Hematopoietic multipotent progenitor cell treated with erythropoietin and hydrocortisone succinate and interleukin-3 and kit ligand, for 6 days (in vitro differentiated cells): ENCODE measurements at places on chromosomes 6 and 20.
A peak's percentile ranks its signal among the peaks of the same experiment; 100 is the strongest.

GRCh38 chr6:153328194-153328593, 197.1 kb upstream of the RGS17 start:
- DNase-seq = no peak

GRCh38 chr20:63855363-63856097, 5.8 kb upstream of the ABHD16B start:
- no peak for DNase-seq

DNA sequence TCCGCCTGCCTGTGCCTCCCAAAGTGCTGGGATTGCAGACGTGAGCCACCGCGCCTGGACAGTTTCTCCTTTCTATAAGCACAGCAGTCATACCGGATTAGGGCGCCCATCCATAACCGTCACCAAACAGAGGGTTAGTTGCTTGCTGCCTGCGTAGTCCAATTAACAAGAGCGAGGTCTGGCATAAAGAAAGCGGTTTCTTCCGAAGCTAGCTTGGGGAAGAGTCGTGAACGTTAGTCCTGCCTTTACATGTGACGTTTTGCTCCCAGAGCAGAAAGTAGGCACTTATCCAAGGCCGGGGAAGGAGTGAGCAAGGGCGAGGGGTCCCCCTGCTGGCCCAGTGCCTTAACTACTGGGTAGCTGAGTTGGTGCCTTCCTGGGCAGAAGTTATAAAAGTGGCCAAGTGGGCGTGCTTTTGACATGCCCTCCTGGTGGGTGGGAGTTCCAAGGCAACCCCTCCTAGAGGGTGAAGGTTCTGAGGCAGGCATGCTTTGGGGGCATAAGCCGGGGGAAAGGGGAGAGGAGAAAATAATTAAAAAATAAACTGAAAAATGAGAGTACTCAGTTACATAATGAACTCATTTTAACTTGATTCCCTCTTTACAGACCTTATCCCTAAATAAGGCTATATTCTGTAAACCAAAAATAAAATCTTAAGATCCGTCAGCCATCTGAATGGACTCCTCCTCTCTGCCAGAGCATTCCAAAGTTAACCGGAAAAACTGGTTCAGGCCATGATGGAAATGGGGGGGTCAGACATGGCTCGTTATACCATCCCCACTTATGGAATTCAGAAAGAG, 88.0 kb downstream of the FAM217A start:
- peak; percentile 93 for DNase-seq

- DNase-seq = no peak
Measured at GRCh38 chr6:7554533-7555275, 13.2 kb downstream of the DSP start.

GRCh38 chr6:23097566-23097965, 528.2 kb downstream of the HDGFL1 start:
- no peak for DNase-seq

DNA sequence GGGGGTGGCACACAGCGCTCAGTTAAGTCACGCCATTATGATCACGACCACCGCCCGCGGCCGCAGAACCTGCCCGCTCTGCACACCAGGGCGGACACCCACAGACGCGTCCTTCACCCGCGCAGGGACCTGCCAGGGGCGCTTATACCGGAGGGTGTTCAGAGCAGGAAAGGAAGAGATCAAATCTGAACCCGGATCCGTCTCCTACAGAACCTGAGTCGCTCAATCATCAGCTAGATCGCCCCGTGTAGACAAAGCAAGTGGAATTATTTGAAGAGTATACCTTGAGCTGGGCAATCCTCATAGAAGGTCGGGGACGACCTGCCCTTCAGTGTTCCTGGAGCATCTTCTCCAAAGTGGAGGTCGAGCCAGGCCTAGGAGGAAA, 14.4 kb upstream of the ZNF217 start:
- no peak for DNase-seq

GRCh38 chr6:69875715-69876114, 9.4 kb downstream of the COL19A1 start:
- no peak for DNase-seq

GRCh38 chr6:25487012-25487411, 165.0 kb upstream of the SCGN start:
- DNase-seq = peak; percentile 21

DNA sequence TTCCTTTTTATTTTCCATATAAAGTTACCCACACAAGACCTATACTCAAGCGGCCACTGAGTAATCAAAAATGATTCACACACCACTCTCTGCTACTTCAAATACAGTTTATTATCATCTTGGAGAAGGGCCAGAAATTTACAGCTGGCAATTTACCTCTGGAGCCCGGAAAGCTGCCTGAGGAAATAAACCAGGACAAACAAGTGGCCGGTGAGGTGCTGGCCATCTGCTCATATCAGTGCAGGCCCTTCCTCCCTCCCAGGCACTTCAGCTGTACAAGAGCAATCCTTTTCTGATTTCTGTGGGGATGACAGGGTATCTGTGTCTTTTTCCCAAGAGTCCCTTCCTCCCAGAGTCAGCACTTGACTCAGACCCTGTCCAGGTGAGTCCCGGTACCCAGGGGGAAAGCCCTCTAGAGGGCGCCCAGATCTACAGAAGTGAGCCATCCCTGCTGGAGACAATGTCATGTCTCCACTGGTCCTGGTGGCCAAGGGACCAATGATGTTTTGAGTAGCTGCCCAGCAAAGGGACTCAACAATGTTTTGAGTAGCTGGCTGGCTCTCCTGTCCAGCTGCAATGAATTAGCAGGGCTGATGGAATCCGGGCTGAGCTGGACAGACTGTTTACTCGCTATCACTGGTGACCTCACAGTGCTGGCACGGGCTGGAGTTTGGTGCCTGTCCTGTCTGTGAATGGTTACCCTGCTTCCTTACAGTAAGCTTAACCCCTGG, 23.6 kb downstream of the LRP11 start:
- DNase-seq = peak; percentile 76

DNA sequence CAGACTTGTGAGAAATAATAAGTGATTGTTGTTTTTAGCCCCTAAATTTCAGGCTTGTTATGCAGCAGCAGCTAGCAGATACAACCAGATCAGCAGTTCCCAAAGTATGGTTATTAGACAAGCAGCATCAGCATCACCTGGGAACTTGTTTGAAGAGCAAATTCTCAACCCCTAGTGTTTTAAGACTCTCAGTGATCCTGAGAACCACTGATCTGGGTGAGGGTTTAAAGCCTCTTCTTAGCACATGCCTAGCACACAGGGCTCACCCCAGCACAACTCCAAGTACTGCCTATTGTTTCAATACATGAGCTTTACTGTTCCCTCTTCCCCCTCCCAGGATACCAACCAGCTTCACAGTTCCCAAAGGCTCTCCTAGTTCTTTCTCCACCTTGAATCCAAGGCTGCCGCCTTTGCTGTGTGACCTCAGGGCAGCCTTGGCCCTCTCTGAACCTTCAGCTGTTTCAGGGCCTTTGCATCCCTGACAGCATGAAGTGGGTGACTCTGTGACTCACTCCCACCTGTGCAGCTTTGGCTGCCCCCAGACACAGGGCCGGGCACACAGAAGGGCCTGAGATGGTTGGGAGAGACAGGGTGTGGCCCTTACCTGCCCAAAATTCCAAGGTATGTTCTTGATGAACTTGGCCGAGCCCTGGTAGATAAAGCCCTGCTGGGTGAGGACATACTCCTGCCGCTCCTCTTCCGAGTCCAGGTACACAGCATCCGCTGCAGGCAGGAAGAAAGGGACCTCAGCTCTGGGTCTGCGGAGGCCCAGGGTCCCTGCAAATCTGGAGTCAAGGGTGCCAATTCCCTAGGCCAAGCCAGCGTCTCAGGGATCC, 14.5 kb downstream of the TGM2 start:
- DNase-seq = no peak

- peak; percentile 96 for DNase-seq
Measured at GRCh38 chr6:32167761-32168262, 3.4 kb downstream of the EGFL8 start.

DNA sequence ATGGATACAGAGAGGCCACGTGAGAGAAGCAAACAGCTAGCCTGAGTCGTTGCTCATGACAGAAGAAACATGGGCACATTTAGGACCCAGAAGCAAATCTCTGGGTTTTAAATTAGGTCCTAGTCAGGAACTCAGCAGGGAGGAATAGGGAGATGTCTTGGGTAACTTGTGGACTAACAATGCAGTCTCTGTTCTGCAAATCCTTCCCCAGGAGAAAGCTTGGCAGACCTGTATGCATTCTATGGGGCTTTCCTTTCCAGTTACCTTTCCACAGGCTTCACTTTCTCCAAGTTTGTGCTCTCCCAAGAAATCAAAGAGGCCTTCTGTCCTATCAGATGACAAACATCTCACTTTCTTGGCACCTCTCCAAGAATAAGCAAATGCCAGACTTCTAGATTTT, 47.2 kb upstream of the PLCB4 start:
- no peak for DNase-seq

- DNase-seq = no peak
Measured at GRCh38 chr20:25282034-25282781, 34.3 kb downstream of the PYGB start.

DNA sequence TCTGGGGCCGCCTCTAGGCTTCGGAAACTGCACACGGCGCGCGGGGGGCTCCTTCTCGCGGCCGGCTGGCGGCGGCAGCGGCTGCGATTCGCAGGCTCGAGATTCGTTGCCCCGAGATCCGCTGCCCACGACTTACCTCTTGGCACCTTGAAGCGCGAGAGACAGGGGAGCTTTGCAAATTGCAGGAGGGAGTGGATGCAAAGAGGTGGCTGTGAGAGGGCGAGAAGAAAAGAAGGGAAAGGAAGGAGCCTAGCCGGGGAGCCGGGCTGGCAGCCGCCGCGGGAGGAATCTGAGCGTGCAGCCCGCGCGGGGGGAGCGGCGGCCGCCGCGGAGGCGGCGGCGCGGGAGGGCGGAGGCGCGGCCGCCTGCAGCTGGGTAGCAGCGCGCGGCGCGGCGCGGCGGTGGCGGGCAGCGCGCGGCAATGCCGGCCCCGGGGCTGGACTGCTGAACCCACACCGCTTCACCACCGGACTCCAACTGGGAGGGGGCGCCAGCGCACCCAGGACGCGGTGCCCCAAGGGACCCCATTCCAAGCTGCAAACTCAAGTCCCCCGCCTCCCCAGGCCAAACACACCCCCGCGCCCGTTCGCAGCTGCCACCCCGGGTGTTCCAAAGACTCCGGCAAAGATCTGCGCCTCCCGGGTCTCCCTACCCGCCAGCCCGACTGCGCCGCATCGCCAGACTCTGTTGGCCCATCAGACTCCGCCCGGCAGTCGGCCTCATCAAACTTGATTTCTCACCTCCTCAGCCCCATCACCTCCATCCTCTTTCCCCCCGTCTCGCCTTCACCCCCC, 44.2 kb upstream of the SUPT3H start:
- DNase-seq = peak; percentile 47

- DNase-seq = no peak
Measured at GRCh38 chr20:24469116-24469893, at the start of gene SYNDIG1. Gene SYNDIG1, plus strand, starts transcription at chr20:24469629. Its CDS starts 73,469 bp downstream, at chr20:24543098.

GRCh38 chr20:5928836-5929715, 21.3 kb downstream of the TRMT6 start:
- DNase-seq = no peak

DNA sequence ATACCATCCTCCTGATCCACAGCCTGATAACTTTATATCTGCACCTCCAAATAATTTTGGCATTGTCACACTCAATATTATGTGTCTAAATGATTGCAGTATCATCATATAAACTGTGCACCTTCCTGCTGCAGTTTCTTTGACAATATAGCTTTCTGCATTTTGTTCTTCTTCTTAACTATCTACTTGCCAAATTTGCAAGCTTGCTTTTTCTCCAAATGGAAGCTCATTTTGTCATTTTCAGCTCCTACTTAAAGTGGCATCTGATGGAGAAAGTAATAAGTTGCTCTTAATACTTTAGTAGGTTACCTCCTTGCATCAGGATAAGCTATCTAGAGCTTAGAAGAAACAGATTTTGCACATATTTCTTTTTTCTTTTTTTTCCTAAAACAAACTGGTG, 74.0 kb upstream of the DEFB112 start:
- DNase-seq = no peak

- DNase-seq = no peak
Measured at GRCh38 chr6:105836889-105837288, 249.2 kb upstream of the PRDM1 start.

- no peak for DNase-seq
Measured at GRCh38 chr20:33753763-33754162, 22.0 kb downstream of the ZNF341 start.
